Stimulated activated CD8-positive, alpha-beta memory T cell treated with anti-CD3 and anti-CD28 coated beads, Interleukin-7, amount 100 ng/mL, for 24 hours (primary cell): ENCODE measurements at places on chromosomes 12 and 14.

GRCh38 chr14:73289729-73290128 lies 52.4 kb downstream of the PAPLN start:
- no peak for DNase-seq

- no peak for DNase-seq
These were observed 101.4 kb downstream of the SLC8A3 start for GRCh38 chr14:70087380-70087697.

- DNase-seq: no peak
These were observed 13.1 kb downstream of the EVL start for GRCh38 chr14:100078216-100078803.

DNA sequence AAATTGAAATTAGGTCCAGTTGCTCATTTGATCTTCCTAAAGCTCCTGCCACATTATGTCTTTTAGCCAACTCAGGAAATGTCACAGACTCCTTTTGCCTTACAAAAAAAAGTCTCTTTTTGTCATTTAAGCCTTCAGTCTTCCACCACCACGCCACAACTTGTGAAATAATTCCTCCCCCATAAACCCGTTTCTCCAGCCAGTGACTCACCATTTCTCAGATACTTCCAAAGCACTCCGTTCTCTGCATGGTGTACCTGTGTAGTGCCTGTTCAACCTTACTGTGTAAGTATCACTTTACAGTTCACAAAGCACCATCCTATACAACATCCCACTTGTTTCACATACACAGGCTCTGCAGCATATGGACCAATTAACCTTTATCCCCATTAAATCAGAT lies 139.5 kb upstream of the AEBP2 start:
- no peak for DNase-seq

DNA sequence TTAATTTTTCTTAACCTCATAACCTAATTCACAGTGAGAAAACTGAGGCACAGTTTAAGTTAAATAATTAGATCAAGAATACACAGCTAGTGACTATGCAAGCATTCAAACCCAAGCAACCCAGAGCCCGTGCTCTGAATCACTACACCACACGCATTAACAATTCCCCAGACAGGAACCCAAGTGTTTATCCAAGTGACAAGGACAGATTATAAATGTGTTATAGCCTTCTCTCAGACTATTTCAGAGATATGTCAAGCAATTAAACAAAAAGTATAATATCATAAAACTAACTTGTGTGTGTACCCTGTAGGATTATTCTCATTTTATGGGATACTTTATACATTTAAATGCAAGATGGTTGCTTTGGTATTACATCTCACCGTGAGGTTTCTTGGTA lies 43.8 kb downstream of the MED13L start:
- DNase-seq: no peak

DNA sequence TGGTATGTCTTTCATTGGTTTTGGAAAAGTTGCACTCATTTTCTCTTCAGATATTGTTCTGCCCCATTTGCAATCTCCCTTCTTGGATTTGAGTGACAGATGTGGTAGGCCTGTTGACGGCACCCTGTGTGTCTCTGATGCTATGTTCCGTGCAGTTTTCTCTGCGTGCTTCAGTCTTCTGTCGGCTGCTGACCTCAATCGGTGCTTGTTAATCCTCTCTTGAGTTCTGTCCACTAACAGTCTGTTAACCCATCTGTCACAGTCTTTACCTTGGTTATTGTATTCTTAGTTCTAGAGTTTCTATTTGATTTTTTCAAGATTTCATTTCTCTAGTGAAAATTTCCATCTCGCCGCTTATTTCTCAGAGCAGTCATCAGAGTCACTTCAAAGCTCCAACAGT lies 20.7 kb upstream of the PLD4 start:
- DNase-seq: no peak

DNA sequence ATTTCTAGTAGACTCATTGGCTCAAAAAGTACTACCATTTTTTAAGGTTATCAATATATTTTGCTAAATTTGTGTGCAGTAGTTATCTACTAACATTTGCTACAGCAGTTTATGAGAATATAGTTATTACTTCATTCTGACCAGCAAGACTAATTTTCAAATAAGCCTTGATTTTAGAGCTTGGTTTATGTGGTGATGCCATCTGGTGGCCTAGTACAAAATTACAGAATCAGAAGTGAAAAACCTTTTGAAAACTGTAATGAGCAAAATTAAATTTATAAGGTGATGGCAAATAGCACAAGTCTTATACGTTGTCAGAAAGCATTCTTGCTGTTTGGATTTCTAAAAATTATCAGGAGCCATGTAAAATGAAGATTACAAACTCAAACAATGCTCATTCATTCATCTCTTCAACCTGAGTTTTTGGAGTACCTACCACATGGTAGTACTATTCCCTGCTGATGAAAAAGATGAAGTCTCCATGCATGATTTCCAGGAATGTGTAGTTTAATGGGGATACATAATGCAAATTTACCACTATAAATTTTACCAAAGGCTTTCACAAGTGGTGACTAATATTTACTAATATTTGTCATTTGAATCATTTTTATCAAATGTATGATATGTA lies 51.0 kb downstream of the MAGOHB start:
- DNase-seq: no peak

GRCh38 chr12:121064116-121064515 lies 25.1 kb upstream of the OASL start:
- no peak for DNase-seq

DNA sequence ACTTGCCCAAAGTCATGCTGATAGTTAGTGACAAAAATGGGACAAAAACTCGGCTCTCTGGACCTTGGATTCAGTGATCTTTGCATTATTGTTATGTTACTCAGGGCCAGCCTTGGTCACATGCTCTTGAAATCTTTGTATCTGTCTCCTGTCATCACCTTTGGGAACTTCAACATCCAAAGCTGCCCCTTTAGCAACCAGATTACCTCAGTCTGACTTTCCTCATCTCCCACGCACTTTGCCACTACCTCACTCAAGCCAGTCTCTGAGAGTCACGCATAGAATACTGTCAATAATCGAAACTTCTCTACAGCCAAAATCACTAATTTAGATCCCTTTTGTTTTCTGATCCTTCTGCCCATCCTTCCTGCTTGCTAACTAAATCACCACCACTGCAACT lies 90.8 kb upstream of the DAAM1 start:
- no peak for DNase-seq

- no peak for DNase-seq
These were observed 13.4 kb upstream of the ALDH2 start for GRCh38 chr12:111753144-111753881.

DNA sequence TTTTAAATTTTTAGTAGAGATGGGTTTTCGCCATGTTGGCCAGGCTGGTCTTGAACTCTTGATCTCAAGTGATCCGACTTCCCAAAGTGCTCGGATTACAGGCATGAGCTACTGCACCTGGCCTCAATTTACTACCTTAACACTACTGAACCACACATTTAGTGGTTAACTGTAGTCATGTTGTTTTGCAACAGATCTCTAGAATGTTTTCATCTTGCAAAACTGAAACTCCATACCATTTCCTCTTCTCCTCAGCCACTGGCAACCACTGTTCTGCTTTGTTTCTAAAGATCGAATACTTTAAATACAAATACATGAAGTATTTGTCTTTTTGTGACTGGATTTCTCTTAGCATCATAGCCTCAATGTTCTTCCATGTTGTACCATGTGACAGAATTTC lies 15.4 kb upstream of the SMCO2 start:
- no peak for DNase-seq

DNA sequence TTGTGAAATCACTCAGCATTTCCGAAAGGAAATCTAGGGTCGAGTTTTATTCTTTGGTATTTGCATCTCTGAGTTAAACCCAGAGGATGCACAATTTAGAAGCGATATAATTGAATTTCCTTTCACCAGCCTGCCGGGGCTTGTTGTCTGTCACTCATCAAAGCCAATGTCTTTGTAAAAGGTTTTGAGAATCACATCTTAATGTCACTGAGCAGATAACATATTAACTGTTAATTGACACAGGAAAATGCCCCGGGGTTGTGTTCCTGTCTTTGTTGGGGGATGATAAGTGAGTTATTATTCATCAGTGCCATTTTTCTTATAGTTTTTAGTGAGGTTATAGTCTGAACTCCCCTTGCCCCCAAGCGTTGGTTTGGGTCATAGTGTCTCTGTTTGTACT lies 73.4 kb downstream of the DUSP6 start:
- no peak for DNase-seq

DNA sequence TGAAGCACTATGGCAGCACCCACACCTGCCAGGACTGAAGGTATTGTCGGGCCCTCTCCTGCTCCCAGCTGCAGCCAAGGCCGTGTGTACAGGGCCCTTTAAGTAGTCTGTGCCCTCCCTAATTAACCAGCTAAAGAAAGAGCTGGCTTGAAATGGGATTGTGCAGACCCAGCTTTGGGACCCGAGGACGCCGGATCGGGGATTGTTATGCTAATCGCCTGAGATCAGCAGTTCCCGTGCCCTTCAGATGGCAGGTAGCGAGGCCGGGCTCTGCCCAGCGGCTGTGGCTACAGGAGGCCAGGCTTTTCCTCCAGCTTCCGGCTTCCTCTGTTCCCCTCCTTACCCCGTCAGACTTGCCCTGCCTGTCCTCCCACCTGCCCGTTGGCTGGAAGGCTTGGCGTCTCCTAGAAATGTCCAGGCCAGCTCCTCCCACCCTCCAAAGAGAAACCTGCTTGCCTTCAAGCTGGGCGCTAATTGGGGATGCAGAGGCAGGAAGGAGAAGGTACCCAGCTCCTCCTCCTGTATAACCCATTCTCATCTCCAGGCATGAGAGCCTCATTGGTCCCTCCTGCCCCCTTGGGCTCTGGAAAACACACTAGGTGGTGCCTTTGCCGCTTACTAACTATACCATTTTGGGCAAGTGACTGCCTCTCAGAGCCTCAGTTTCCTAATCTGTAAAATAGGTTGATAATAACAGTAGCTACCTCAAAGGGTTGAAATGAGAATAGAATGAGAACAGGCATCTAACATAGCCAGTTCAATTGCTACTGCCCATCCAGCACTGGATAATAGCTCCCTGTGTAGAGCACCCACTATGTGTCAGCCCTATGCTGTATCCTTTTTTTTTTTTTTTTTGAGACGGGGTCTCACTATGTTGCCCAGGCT lies 25.8 kb upstream of the MSI1 start:
- no peak for DNase-seq

GRCh38 chr14:62185078-62185477 lies 422.9 kb downstream of the SNAPC1 start:
- no peak for DNase-seq

- no peak for DNase-seq
These were observed 3.9 kb downstream of the KDM2B start for GRCh38 chr12:121576851-121577391.

DNA sequence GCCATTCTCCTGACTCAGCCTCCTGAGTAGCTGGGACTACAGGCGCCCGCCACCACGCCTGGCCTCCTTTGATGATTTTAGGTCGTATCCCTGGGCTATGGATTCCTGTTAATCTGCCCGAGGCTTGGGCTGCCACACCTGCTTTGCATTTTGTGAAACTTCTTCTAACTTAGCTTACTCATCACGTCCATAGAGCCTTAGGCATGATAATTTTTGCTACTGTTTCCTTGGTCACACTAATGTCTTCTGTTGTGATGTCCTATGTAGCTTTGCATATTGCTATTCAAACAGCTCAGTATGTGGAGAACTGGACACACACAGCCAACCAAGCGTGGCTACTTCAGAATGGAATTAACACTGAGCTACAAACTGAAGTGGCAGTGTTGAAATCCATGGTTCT lies 47.5 kb upstream of the DDX11 start:
- DNase-seq: no peak

- DNase-seq: no peak
These were observed 215.0 kb downstream of the BMP4 start for GRCh38 chr14:53741479-53742232.

DNA sequence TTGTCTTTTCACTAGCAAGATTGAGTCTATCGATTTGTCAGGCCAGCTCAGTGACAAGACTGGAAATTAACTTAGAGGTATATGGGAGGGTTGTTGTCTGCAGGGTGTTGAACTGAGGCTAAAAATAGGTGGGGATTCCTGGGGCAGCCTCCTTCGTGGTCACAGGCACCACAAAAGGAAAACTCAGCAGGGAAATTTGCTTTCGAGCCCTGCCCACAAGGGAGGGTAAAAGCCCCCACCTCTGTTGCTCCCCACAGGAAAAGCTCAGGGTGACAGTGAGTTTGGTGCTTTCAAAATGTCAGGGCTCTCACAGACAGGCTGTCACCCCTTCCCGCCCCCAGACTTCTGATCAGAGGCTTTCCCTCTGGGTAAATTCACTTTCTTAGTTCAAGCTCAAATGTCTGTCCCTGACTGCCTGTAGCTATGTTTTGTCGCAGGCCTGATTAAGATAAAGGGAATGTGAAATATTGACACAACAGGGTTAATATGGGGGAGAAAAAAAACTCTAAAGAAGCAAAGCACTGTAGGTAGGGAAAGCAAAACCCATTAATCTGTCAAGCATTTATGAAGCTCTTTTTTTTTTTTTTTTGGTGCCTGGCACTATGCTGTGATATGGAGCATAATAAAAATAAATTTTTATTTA lies 11.7 kb upstream of the NFKBIA start:
- DNase-seq: peak; percentile 43

DNA sequence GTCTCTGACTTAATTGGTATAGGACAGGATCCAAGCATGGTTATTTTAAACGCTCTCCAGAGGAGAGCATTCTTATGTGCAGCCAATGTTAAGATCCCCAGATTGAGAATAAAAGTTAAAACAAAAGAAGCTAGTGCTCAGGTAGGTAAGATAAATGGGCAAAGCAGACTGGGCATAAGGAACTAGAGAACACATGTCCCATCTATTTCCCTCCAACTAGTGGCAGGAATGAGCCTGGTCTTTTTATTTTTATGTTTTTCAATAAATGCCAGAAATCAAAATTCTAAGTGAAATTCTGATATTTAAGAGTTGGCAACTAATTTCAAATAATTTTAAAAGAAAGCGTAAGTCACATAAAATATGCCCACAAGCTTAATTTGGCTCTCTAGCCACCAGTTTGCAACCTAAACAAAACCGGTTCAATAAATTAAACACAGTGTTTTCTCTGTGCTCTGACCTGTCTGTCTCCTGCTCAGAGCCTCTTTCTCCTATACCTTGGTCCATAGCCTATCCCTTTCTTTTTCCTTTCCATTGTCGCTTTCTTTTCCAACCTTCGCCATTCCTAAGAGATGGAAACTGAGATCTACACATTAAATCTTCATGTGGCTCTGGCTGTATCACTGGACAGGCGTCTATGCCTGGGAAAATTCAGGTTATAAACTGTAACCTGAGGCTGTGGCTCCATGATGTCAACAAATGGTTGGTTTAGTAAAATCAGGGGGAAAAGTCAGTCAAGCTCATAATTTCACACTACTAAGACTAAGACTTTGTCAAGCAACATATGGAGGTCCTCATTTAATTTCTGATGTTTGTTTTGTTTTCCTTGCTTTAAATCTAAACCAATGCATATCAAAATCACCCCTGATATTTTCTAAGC lies 5.5 kb downstream of the SLC38A1 start:
- no peak for DNase-seq

- no peak for DNase-seq
These were observed 604 bp downstream of the GLIPR1 start for GRCh38 chr12:75481013-75481705.

GRCh38 chr12:128091101-128091720 lies 175.8 kb upstream of the TMEM132C start:
- DNase-seq: no peak

- DNase-seq: no peak
These were observed 311.6 kb upstream of the DIO3 start for GRCh38 chr14:101249676-101250036.

- DNase-seq: no peak
These were observed 159.7 kb upstream of the NTF3 start for GRCh38 chr12:5272018-5272785.

- no peak for DNase-seq
These were observed 2.5 kb downstream of the PACS2 start for GRCh38 chr14:105316968-105317510.
